Activated T-cell treated with anti-CD3 and anti-CD28 coated beads for 24 hours (primary cell): ENCODE measurements at places on chromosomes 13 and 19.

DNA sequence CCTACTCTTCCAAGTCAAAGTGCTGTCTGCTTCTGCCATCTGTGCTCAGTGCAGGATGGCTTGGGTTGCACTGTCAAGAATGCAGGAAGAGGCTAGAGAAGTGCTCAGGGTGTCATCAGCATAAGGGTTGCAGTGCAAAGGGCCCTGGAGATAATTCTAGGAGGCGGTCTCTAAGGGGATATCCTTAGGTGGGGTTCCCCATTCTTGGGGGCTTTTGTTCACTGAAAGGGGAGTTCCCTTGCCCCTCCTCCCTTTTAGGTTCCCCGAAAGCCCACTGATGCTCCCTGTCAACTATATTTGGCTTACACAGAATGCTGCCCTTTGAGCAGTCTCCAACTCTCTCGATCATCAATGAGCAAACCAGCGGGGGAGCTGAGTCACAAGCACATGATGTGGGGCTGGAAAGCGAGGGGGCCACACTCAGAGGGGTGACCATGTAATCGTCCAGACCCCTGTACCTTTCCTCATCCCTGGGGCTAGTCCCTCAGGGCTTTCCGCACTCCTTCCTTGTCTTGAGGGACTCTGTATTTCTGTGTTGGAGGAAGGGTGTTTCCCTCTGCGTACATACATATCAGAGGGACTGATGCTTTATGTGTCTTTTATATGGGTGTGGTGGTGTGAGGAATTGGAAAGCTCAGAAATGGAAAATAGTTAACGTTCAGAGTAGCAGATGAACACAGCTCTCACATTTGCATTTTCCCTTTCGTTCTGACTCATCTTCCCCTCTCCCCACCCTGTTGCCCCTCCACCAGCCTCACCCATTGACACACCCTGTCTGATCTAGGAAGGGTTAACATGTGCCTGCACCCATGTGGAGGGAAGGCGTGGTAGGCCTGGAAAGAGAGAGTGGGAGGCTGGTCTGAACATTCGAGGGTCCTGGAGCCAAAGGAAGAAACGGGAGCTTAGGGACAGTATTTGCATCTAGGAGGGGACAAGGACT, 6.7 kb downstream of the ZBTB32 start:
- DNase-seq = peak; percentile 64

DNA sequence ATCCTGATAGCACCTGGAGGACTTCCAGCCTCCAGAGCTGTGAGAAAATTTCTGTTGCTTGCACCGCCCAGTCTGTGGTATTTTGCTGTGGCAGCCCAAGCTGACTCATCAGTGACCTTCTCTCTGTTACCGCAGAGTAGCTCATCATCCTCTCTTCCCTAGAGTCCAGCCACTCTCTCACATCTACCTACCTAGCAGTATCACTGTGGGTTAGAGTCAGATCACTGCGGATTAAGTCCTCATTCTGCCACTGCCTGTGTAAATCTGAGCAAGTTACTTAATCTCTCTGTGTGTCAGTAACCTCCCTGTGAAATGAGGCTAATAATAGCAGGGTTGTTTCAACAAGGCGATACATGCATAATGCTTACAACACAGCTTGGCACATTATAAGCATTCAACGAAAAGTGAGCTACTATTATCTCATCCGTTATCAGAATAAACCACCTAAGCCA, 40.3 kb upstream of the USPL1 start:
- peak; percentile 20 for DNase-seq

- DNase-seq = no peak
These were observed 11.7 kb downstream of the KCTD12 start for GRCh38 chr13:76874479-76874878.

- DNase-seq = no peak
These were observed 13.8 kb upstream of the SLC1A5 start for GRCh38 chr19:46802152-46802551.

GRCh38 chr13:96794669-96795068, 199.6 kb downstream of the OXGR1 start:
- DNase-seq = no peak

- no peak for DNase-seq
These were observed at the start of gene KLK8 for GRCh38 chr19:51001515-51001914. TSS of gene KLK8 (minus strand) at chr19:51001604. CDS start at chr19:51001167, 437 bp downstream.

- DNase-seq = no peak
These were observed 32.4 kb downstream of the OLFM4 start for GRCh38 chr13:53060840-53061490.

DNA sequence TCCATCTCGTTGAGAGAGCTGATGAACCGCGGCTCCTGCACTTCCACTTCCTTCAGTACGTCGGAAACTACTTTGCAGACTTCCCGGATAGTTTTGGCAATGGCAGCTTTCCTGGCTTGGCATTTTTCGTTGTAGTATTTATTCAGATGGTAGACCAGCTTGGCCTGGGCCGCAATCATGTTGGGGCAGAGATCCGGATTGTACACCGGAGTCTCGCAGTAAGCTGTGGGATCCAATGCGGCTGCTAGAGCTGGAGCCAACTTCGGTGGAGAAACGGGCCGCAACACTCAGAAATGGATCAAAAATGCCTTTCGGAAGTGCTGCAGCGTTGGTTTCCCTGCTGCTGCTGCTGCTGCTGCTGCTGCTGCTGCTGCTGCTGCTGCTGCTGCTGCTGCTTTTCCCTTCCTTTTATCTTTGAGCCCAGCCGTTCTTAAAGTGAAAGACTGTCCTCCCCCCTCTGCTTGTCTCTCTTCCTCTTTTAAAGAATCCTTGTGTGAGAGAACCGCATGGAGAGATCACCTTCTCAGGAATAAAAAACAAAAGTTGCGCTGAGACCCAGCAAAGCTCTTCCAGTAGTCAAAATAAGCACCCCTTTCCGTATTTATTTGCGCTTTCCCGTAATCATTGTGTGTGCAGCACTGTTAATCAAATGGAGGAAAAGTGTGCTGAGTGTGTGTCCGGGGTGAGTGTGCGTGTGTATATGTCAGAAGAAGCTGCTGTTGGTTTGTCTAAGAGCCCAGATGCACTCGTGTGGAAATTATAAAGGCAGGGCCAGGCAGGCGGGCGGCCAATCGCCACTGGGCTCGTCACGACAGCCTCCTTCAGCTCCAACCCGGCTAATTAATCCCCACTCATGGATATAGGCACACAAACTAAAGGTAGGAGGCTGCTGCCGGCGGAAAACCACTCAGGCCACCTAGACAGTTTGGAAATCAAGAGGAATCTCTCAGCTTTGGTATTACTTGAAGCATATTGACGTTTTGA, at the start of gene MAB21L1:
TSS of gene MAB21L1 (minus strand) at position 730 of the 984 bp plus-strand sequence. CDS start at position 179, 551 bp downstream.
- no peak for DNase-seq

- DNase-seq = no peak
These were observed 11.1 kb downstream of the CKM start for GRCh38 chr19:45311621-45312020.

GRCh38 chr19:2524840-2525723, 49.2 kb downstream of the GADD45B start:
- DNase-seq = no peak

- DNase-seq = no peak
These were observed 122.6 kb upstream of the SLC10A2 start for GRCh38 chr13:103188713-103189326.

DNA sequence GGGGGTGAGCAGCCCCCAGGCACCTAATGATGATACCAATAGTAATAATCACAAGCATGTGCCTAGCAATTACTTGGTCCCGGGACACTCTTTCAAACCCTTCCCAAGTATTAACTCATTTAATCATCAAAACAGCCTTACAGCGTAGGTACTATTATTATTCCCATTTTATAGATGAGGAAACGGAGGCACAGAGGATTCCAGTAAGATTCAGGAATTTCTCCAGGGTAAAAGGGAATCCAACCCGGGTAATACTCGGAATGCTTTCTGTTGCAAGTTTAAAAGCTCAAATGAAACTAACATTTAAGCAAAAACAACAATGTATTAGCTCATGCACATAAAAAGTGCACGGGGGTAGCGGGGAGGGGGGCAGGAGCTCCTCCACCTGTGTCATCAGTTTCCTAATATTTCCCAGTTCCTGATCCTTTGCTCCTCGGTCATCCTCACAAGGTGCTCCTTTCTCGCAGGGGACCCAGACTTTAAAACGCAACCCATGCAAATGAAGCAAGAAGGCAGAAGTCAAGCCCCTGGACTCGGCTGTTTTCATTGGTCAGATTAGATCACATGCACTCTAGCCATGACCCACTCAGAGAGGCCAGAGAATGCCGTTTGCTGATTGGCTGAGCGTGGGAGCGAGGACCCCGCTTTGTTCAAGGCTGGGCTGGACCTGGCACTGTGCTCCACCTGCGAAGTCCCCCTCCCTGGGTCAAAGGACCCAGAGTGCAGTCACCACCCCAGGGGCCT, 38.3 kb upstream of the C19orf12 start:
- no peak for DNase-seq

- DNase-seq = no peak
These were observed 204.8 kb upstream of the ZNF536 start for GRCh38 chr19:30167206-30167868.

GRCh38 chr19:46542428-46543230, 47.0 kb upstream of the PNMA8B start:
- DNase-seq = peak; percentile 65

- no peak for DNase-seq
These were observed 3.2 kb downstream of the MAG start for GRCh38 chr19:35294859-35295791.
